ENCODE measurements at places on chromosomes 7 and 10.

DNA sequence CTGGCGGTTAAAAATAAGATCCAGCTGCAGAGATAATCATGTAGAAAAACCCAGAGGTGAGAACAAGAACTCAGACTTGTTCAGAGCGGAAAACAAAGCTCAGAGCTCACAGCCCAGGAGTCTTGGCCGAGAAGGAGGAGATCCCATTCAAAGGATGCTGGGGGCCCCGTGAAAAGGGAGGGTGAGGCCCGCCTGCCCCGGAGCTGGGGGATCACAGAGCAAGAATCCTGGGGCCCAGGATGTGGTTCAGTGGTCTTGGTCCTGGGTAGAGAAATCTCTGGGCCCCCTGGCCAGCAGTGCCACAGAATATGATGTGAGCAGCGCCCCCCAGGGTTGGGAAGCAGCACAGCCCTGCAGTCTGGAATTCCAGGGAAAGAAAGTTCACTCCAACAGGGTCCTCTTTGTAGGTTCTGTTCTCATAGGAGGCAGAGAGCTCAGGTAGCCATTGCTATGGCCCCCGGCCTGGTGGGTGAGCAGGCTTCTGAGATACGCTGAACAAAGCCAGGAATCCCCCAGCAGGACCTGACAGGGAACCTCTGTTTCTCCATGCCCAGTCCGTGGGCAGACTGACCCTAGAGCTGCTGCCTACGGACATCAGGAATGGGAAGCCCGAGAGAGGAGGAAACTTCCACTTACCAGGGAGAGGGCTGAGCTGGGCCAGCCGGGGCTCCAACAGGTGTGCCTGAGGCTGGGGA is 77.7 kb upstream of the GNA12 start:
- DNase-seq = no peak

GRCh38 chr10:110007161-110007700 is 553 bp upstream of the ADD3 start:
- peak; percentile 41 for DNase-seq

DNA sequence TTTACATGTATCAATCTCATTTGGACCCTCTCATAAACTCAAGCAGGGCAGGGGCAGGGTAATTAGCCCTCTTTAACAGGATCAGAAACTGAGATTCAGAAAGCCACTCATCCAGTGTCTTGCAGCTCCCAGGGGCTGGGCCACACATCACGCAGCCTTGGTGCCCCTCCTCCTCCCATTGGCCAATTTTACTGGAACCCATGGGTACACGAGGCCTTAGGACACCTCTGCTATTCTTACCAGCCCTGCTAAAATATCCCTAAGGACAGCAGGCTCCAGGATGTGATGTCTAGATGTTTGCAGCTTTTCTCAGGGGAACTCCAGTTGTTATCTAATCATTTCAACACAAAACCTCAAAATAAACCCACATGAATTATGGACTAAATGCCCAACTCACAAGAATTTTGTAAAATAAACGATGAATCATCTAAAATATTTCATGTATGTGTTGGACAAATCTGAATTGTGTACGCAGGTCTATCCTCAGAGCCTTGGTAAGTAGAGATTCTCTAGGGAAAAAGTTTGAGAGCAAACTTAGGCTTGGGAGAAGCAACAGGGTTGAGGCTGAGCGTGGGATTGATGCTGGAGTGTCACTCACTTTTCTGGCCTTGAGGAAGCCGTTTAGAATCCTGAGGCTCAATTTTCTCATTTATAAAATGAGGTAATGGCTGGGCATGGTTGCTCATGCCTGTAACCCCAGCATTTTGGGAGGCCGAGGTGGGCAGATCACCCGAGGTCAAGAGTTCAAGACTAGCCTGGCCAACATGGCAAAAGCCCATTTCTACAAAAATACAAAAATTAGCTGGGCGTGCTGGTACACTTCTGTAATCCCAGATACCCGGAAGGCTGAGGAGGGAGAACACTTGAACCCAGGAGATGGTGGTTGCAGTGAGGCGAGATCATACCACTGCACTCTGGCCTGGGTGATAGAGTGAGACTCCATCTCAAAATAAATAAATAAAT is 69.7 kb upstream of the TNS3 start:
- DNase-seq = peak; percentile 76

- no peak for DNase-seq
Measured at GRCh38 chr7:156014201-156014600, 201.9 kb upstream of the SHH start.

DNA sequence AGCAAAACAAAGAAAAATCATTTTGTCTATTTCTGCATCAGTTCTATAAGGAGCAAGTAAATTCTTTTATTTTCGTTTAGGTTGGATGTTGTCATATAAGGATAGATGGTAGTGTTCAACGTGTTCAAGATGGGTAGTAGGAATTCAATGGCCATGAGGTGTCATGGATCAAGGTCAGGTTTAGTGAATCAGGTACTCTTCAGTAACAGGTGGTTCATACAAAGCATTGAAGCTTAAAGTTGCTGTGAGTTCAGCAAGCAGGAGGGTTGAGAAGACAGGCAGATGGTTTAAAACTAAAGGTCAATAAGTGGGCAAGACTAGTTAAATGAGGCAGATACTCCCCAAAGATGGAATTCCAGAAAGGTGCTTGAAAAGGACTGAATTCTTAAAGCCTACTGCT is 5.6 kb downstream of the LUC7L2 start:
- DNase-seq = no peak

GRCh38 chr7:25095516-25096345 is 29.3 kb downstream of the CYCS start:
- no peak for DNase-seq

DNA sequence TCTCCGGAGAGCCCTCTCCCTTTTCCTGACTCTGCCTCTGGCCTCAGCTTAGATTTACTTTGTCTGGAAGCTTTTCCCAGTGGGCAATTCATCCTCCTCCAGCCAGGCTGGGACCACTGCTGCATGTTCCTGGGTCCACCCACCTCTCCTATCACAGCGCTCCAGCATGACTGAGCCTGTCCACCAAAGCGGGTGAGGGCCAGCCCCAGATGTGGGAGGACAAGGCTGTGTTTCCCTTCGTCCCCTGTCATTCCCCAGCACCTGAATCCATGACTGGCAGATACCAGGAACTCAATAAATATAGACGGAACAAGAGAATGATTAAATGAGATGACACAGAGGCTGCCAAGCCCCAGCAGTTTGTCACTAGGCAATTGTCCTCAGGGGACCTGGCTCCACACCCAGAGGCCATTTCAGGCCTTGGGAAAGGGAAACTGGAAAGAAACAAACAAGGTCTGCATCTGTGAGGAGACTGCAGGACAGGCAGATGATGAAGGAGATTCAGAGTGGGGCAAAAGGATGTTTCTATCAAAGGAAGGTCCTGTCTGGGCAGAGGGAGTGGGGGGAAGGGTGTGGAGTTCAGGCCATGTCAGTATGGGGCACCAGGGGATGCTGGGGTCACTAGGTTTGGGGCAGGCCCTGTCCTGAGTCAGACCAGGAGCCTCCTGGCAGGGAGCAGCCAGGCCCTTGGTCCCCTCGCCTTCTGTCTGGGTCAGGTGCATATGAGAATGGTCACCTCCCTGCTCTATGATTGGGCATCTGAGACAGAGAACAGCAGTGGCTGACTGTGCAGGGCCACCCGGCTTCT is 576.4 kb downstream of the GRID1 start:
- no peak for DNase-seq

- DNase-seq = no peak
Measured at GRCh38 chr10:69988094-69988493, 64.6 kb upstream of the MACROH2A2 start.

DNA sequence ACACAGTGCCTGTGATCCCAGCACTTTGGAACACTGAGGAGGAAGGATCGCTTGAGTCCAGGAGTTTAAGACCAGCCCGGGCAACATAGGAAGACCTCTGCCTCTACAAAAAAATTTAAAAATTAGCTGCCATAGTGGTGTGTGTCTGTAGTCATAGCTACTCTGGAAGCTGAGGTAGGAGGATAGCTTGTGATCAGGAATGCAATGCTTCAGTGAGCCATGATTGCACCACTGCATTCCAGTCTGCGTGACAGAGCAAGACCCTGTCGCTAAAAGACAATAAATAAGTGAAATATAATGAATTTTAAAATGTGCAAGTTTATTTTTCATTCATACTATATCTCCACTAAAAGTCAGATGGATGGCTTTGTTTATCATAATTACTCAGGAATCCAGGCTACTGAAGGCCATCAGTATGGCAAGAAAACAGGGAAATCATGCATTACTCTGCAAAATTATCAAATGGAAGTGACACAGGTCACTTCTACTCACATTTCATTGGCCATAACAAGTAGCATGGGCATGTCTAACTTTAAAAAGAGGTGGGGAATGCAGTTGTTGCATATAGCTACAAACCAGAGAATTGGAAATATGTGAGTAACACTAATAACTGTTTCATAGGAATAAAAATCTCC is 32.9 kb upstream of the FAM3C start:
- DNase-seq = no peak

DNA sequence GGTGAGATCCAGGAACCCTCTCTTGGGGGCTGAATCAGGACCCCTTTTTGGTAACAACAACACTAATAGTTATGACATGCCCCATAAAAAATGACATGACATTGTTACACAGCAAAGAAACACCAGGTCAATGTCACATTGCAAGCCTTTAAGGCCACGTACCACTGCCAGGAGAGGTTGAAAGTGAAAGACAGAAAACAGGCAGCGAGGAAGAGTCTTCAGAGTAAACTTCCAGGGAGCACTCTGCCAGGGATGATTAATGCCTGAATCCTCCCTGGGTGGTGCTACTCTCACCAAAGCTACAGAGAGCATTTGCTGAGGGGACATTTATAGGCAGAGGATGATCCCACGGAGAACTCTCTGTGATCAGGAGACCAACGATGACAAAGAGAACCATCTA is 551.6 kb downstream of the CALN1 start:
- DNase-seq = no peak

DNA sequence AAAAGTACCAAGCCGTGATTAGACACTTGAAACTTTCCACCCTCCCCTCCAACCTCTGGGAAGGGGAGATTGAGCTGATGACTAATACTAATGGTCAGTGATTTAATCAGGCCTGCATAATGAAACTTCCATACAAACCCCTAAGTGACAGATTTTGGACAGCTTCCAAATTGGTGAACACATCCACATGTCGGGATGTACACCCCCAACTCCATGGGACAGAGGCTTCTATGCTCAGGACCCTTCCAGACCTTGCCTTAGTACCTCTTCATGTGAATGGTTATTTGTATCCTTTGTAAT is 4.8 kb downstream of the NUB1 start:
- DNase-seq = no peak

DNA sequence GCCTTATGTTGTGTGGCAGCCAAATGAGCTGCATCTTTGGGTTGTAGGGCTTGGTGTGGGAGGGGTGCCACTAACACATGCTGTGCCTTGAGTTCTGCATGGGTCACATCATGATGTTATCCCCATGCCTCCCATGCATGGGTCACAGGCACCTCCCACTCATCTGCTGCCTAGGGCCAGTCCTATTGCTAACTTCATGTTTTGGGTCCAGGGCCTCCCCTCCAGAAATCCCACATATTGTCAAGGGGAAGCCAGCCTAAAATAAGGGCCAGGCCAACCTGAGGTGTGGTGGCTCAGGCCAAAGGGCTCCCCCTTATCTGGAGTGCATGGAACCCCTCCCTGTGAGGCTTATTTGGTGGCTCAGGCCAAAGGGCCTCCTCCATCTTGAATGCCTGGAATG is 299.0 kb downstream of the RPS24 start:
- no peak for DNase-seq

DNA sequence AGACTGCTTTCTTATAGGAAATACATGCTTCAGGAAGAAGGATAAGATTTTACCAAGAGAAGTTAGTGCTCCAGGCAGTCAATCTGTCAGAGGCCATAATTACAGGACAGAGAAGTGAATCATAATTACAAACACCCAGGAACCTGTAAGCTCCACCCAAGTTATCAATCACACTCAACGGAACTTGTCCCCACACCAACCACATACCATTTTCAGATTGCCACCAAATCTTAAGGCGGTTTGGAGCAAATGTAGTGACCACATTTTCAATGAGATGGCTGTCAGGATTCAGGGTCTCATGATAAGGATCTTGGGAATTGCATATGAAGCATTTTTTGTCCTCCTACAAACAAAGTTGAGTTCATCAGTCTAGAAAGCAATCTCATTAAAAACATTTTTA is 4.8 kb downstream of the LAMB1 start:
- DNase-seq = no peak

GRCh38 chr7:157896774-157897555 is 560.2 kb downstream of the DNAJB6 start:
- DNase-seq = no peak

- no peak for DNase-seq
Measured at GRCh38 chr7:40945788-40946187, 757.1 kb downstream of the INHBA start.

- no peak for DNase-seq
Measured at GRCh38 chr10:22670788-22671187, 43.6 kb downstream of the PIP4K2A start.

GRCh38 chr7:108486291-108486966 is 30.2 kb upstream of the NRCAM start:
- DNase-seq = no peak

Measured in HS-27A (cell line).